Airway epithelial cell (primary cell): ENCODE measurements at places on chromosomes 7 and 10. TPM values are rescaled to one million over a fixed set of nuclear protein-coding genes. Genes with fewer than 3 reads are reported as not detected.

CCL24 gene
- not detected in 2 replicates for total RNA-seq

SLC16A9 gene
- 10.3 and 12.8 TPM in 2 replicates for total RNA-seq

PPP1R17 gene
- total RNA-seq = not detected in 2 replicates

UTF1 gene
- total RNA-seq = not detected in 2 replicates

LRRC4 gene
- 10.4 and 12.6 TPM in 2 replicates for total RNA-seq

CUTC gene
- 18.9 and 32.0 TPM in 2 replicates for total RNA-seq

MEST gene
- total RNA-seq = 44.7 and 50.3 TPM in 2 replicates
